ENCODE measurements at places on chromosomes 6 and 20.

DNA sequence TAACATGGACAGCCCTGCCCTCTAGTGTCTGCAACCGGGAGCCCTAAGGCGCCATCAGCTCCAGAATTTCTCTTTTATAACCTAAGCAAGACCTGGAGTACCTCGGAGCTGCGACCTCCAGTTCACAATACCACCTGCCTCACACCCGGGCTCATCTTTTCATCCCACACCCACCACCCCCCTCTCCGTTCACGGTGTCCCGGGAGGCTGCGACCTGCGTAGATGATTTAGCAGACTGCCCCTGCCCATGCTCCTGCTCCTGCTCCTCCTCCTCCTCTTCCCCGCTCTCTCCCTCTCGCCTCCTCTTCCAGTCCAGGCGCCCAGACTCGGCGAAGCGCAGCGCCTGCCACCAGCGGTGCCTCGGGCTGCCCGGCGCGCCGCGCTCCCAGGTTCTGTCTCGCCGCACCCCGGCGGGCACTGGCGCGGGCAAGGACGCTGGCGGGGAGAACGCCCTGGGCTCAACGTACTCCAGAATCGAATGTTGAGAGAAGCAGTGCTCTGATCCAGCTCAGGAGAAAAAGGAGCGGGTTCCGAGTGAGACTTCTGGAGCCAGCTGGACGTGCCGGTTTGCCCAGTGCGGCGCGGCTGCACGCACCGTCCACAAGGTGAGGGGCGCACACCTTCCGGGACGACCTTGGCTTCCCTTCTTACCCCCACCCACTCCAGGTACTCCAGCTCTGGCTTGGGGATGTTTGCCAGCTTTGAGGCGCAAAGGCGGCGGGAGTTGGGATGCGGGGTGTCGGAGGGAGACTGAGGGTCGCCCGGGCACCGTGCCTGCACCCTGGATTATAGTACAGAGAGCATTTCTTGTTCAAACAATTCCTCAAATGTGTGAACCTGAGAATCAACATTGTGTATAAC lies at the start of gene HTR1E:
Gene HTR1E, plus strand, starts transcription at position 310 of the 861 bp plus-strand sequence. CDS start 77,807 bp downstream, outside the sequence.
- peak; percentile 73 for DNase-seq

DNA sequence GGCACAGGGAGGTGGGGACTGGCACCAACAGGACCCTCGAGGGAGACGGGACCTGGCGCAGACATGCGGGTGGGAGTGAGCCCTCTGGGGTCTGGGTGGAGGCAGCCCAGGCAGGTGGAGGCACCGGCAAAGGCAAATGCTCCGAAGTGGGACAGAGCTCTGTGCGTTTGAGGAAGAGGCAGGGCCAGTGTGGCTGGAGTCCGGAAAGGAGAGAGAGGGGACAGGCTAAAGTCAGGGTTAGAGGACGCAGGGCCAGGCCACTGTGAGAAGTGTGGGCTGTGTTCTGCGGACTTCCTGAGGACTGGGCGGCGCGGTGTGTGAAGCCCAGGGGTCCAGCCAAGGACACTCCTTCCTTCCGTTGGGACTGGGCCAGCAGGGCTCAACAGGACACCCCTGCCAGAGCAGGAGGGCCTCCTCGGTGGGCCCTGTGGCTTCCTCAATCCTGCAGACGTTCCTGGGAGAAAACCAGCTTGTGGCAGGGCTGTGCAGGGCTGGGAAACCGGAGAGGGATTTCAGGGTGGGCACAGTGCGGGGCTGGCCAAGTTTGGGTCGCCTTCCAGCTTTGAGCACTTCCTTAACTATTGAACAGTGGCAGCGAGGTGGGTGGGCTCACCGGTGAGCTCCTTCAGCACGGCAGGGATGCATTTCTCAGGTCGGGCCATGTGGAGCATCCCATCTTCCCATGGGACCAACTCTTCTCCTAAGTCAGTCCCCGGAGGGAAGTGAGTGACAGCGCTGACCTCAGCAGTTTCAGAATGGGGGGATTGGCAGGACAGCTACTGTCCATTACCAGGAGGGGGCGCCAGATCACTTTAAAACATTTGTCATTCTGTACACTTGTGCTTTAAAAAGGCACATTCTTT lies 22.5 kb downstream of the MOCS3 start:
- peak; percentile 72 for DNase-seq

DNA sequence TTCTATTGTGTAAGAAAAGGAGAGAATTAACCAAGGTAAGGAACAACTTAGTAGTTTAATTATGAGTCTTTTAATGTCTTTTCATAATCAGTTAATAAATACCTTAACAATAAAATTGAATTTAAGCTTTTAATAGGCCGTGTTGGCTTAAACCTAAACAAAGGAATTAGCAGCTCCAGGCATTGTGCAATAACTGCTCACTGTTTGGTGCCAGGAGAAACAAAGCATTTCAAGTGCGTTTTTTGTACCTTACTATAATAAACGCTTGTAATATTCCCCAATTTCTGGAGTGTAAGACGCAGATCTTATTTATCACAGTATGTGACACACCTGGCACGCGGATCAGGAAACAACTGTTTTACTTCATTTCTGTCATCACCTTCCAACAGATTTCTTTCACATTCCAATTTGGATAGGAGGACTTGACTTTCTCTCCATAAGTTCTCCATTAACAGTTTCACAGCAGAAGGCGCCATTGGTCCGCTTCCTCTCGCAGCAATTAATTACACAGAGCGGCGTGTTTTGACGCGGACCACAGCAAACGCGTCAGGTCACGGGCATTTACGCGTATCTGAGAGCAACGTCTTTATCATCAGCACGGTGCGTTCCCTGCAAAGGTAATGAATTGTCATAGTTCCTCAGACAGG lies 335.8 kb upstream of the NT5E start:
- no peak for DNase-seq

- no peak for DNase-seq
Measured at GRCh38 chr6:82869493-82869892, 196.1 kb downstream of the UBE3D start.

DNA sequence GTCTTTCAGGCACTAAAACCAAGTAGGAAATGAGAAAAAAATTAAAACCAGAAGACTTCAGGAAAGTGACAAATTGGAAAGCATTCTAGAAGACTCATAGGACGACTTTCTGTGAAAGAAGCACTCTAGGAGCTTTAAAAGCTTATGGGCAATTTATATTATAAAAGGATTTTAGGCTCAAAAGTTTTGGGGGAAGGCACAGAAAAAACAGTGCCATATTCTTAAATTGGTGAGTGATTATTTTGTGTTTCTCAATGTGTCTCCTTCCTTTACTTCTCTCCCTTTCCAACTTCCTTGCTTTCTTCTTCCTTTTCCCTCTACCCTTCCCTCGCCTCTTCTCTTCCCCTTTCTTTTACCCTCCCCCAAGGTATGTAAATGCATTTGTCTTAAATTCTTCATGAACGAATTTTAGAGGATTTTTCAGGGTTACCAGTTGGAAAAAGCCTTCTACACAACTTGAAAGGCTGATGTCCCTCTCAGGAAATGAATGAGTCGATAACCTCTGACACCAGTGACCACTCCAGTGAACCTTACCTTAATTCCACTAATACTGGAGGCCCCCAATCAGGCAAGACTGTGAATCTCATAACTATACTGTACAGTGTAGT lies 2.6 kb upstream of the LIN28B start:
- DNase-seq = no peak

DNA sequence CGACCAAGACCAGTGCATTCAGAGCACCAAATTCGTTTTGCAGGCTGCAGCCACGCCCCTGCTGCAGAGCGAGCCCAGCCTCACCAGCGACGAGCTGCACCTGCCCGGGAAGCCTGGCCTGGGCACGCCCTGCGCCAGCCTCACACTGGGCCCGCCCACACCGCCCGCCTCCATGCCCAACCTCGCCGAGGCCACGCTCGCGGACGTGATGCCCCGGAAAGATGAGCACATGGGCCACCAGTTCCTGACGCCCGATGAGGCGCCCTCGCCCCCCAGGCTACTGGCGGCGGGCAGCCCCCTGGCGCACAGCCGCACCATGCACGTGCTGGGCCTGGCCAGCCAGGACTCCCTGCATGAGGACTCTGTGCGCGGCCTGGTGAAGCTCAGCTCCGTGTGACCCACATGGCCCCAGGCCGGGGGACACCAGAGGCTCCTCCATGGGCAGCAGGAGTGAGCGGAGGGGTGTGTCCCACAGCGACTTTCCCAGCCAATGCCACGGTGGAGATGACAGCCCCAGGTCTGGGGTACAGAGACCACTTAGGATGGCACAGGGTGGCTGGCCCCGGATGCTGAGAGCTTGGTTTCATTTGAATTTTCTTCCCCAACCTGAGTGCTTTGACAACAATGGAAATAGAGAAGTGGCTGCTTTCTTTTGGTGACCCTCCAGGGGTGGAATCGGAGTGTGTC lies 150.2 kb upstream of the SNX9 start:
- no peak for DNase-seq

- no peak for DNase-seq
Measured at GRCh38 chr20:8661229-8661952, 407.5 kb upstream of the PLCB4 start.

GRCh38 chr6:65199683-65200082 lies 507.3 kb downstream of the EYS start:
- DNase-seq = no peak

- DNase-seq = no peak
Measured at GRCh38 chr6:52285177-52286068, 881 bp upstream of the MCM3 start.

Data from neuronal stem cell (in vitro differentiated cells).